ENCODE measurements at places on chromosomes 3 and 15.

- H3K4me3 ChIP-seq: peak overlapping the region; percentile 41
- H3K4me1 ChIP-seq: peaks cover 23% of the 10 kb centered on the region
- peak overlapping the region; percentile 57 for H3K27ac ChIP-seq
- H3K27me3 ChIP-seq: no peaks in the 10 kb centered on the region
These were observed 7.2 kb upstream of the IVD start for GRCh38 chr15:40398413-40398873.

- no peak for DNase-seq
- H3K4me1 ChIP-seq: peaks cover 5% of the 10 kb centered on the region
- H3K27me3 ChIP-seq: no peaks in the 10 kb centered on the region
- H3K4me3 ChIP-seq: no peak overlapping the region
These were observed 94.7 kb downstream of the PIK3CB start for GRCh38 chr3:138740072-138740471.

- H3K36me3 ChIP-seq: no peaks in the 10 kb centered on the region
- H3K27me3 ChIP-seq: no peaks in the 10 kb centered on the region
- no peak for DNase-seq
- H3K27ac ChIP-seq: no peak overlapping the region
- no peak overlapping the region for H3K4me3 ChIP-seq
These were observed 198.9 kb upstream of the LPP start for GRCh38 chr3:187954873-187955586.

- no peaks in the 10 kb centered on the region for H3K36me3 ChIP-seq
- peaks cover 27% of the 10 kb centered on the region for H3K4me1 ChIP-seq
- peak; percentile 28 for DNase-seq
- peaks cover 77% of the 10 kb centered on the region for H3K27me3 ChIP-seq
- no peak overlapping the region for H3K27ac ChIP-seq
These were observed 1.8 kb downstream of the FOXL2 start for GRCh38 chr3:138944929-138945708.

- H3K27me3 ChIP-seq: no peaks in the 10 kb centered on the region
- no peak overlapping the region for H3K27ac ChIP-seq
These were observed 30.4 kb downstream of the SLC51A start for GRCh38 chr3:196246612-196247308.

GRCh38 chr15:42349186-42349585, 10.1 kb upstream of the CAPN3 start:
- peaks cover 23% of the 10 kb centered on the region for H3K36me3 ChIP-seq
- no peak overlapping the region for H3K4me3 ChIP-seq
- no peaks in the 10 kb centered on the region for H3K4me1 ChIP-seq
- no peak for DNase-seq
- H3K27me3 ChIP-seq: no peaks in the 10 kb centered on the region

GRCh38 chr3:160999274-160999673, 105.9 kb downstream of the B3GALNT1 start:
- no peak overlapping the region for H3K27ac ChIP-seq
- peak; percentile 48 for DNase-seq
- no peak overlapping the region for H3K4me3 ChIP-seq
- no peaks in the 10 kb centered on the region for H3K27me3 ChIP-seq

GRCh38 chr3:81829937-81830336, 68.5 kb upstream of the GBE1 start:
- no peaks in the 10 kb centered on the region for H3K36me3 ChIP-seq
- H3K4me1 ChIP-seq: no peaks in the 10 kb centered on the region
- H3K27me3 ChIP-seq: peaks cover 3% of the 10 kb centered on the region
- DNase-seq: no peak
- H3K27ac ChIP-seq: no peak overlapping the region

GRCh38 chr3:44160818-44161217, 80.9 kb upstream of the TOPAZ1 start:
- H3K4me3 ChIP-seq: no peak overlapping the region
- DNase-seq: peak; percentile 2
- H3K27me3 ChIP-seq: peaks cover 12% of the 10 kb centered on the region
- H3K4me1 ChIP-seq: no peaks in the 10 kb centered on the region
- no peak overlapping the region for H3K27ac ChIP-seq
- no peaks in the 10 kb centered on the region for H3K36me3 ChIP-seq

DNA sequence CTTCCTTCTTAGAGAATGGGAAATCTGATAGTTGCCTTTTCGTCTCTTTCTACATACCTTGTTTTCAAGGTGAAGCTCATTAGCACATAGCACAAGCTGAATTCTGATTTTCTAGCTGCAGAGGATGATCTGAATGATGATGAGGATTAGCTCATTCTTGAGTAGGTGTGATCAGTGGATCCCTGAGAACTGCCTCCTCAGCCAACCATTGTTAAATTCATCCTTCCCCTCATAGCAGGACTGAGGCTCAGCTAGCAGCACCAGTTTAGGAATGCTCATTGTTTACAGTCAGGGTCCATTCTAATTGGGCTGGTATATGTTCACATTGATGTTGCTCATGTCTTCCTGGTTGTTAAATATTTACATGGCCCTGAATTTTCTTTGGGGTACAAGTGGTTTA, 299.9 kb upstream of the MME start:
- no peak overlapping the region for H3K4me3 ChIP-seq
- H3K36me3 ChIP-seq: no peaks in the 10 kb centered on the region
- no peaks in the 10 kb centered on the region for H3K27me3 ChIP-seq
- H3K27ac ChIP-seq: no peak overlapping the region
- DNase-seq: no peak

- peaks cover 9% of the 10 kb centered on the region for H3K27me3 ChIP-seq
- no peaks in the 10 kb centered on the region for H3K4me1 ChIP-seq
- no peaks in the 10 kb centered on the region for H3K36me3 ChIP-seq
- no peak for DNase-seq
- no peak overlapping the region for H3K4me3 ChIP-seq
These were observed 16.4 kb downstream of the SLCO2A1 start for GRCh38 chr3:134013280-134013679.

DNA sequence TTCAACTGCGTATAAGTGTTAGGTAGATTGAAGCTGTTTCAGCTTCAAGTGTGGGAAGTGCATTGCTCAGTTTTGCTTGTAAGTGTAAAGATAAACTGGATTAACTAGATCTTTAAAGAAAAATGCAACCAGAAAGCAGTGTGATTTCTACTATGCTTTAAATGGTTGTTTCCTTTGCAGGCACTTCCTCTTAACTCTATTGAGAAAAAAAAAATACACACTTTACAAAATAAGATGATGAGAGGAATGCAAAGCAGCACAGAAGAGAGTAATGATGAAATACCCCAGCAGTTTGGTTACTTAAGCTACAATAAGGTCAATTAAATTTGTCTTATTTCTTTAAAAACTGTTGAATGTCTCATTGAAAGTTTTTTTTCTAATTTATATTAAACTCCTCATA, 40.8 kb downstream of the DPH6 start:
- DNase-seq: no peak
- H3K4me3 ChIP-seq: no peak overlapping the region
- no peaks in the 10 kb centered on the region for H3K36me3 ChIP-seq
- H3K4me1 ChIP-seq: no peaks in the 10 kb centered on the region
- H3K27me3 ChIP-seq: no peaks in the 10 kb centered on the region

DNA sequence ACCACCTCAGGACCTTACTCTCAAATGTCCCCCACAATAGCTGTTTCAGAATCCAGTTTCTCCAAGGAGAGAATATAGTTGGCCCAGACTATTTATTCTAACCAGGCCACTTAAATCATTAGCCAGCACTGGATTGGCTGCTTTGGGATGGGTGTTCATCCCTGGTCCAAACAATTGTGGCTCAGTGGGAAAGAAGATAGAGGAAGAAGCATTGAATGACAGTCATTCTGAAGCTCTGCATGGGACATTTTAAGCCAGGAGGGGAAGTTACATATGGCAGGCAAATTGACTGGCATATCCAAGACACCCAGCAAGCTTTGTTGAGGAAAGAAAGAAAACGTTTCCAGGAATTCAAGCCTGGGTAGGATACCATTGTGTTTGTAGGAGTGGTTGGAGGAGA, 5.6 kb upstream of the DCLK3 start:
- no peak overlapping the region for H3K4me3 ChIP-seq
- H3K4me1 ChIP-seq: no peaks in the 10 kb centered on the region
- no peak for DNase-seq
- peaks cover 34% of the 10 kb centered on the region for H3K27me3 ChIP-seq
- no peak overlapping the region for H3K27ac ChIP-seq

DNA sequence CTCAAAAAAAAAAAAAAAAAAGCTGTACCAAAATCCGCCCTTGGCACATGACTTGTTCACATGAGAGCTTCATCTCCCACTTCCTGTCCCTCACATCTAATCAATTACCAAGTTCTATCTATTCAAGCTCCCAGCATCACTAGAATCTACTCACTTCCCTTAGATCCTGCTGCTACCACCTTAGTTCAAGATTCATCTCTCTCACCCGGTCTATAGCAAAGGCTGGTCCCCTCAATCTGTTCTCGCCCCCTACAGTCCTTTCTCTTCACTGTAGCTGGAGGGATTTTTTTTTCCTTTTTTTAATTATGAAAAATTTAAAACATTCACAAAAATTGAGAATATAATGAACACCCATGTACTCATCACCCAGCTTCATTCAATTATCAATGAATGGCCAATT, 16.7 kb upstream of the GPR160 start:
- H3K27ac ChIP-seq: no peak overlapping the region
- peaks cover 2% of the 10 kb centered on the region for H3K4me1 ChIP-seq
- no peak for DNase-seq
- H3K27me3 ChIP-seq: no peaks in the 10 kb centered on the region
- H3K36me3 ChIP-seq: no peaks in the 10 kb centered on the region
- H3K4me3 ChIP-seq: no peak overlapping the region

DNA sequence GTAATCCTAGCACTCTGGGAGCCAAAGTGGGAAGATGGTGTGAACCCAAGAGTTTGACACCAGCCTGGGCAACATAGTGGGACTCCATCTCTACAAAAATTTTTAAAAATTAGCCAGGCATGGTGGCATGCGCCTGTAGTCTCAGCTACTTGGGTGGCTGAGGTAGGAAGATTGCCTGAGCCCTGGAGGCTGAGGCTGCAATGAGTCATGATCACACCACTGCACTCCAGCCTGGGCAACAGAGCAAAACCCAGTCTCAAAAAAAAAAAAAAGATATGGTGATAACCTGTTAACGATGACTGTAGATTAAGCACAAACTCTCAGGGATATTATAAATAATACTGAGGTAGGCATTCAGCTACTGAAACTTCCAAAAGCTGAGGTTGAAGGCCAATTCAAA, 107.5 kb downstream of the SLC49A4 start:
- peaks cover 12% of the 10 kb centered on the region for H3K27me3 ChIP-seq
- H3K4me3 ChIP-seq: no peak overlapping the region
- H3K36me3 ChIP-seq: no peaks in the 10 kb centered on the region
- H3K4me1 ChIP-seq: no peaks in the 10 kb centered on the region
- no peak for DNase-seq

DNA sequence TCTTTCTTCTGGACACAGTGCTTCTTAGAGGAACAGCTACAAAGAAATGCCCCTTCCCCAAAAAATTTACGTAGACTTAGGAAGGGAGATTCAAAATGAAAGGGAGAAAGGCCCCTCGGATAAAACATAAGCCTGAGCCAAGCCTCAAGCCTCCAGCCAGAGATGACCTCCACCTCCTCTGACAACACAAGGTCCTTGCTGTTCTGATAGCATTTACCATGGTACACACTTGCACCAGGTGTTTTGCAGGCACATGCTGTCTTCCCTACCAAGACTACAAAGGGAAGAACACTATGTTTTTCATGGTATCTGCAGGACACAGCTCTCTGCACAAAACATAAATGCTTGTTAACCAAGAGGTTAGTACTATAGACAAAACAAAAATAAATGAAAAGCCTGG, 27.8 kb downstream of the RYK start:
- no peak overlapping the region for H3K4me3 ChIP-seq
- DNase-seq: no peak
- no peaks in the 10 kb centered on the region for H3K27me3 ChIP-seq
- H3K4me1 ChIP-seq: peaks cover 38% of the 10 kb centered on the region
- H3K36me3 ChIP-seq: peaks cover 5% of the 10 kb centered on the region

DNA sequence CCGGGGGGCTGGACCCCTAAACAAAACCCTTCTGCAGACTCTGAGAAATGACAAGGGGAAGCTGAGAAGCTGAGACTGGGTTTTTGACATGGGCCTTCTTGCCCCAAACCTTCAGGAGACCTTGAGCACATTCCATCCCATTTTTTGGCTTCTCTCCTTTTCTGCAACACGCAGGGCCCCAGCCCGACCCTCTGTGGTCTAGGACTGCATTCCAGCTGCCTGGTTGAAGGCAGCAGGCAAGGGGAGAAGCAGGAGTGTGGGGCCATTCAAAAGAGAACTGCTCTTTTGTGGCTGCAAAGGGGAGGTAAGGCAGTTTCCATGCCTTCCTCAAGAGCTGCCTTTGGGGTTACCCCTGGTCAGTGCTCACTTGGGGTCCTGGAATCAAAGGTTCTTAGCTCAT, 263.0 kb downstream of the TLE3 start:
- no peak for DNase-seq
- H3K27me3 ChIP-seq: no peaks in the 10 kb centered on the region
- H3K4me1 ChIP-seq: no peaks in the 10 kb centered on the region
- H3K36me3 ChIP-seq: no peaks in the 10 kb centered on the region

- H3K4me3 ChIP-seq: no peak overlapping the region
- no peaks in the 10 kb centered on the region for H3K36me3 ChIP-seq
- no peak for DNase-seq
These were observed 216.6 kb upstream of the IL12A start for GRCh38 chr3:159771865-159772611.

DNA sequence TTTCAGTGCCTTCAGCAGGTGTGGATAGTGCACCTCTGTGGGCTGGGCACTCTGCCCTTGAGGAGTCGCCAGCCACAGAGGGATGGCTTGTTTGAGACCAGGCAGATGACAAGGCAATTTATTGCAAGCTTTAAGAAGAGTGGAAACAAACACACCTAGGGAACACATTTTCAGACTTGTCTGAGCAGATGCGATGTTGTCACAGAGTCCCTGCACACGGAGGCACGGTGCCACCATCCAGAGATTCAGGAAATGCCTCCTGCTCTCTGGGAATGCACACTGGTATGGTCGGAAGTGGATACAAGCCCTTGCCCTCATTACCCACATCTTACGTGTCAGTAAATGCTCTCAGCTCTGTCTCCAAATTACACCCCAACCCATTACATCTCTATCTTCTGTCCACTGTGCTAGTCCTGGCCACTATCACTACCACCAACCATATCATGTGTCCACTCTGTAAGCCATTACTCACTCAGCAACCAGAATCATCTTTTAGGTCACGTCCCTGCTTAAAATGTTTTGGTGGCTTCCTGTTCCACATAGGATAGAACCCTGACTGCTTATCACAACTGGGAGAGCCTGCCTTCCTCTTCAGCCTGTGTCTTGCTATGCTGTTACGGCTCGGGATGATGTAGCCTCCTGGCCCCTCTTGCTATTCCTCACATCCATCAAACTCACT, 196.9 kb downstream of the SLCO3A1 start:
- H3K4me1 ChIP-seq: no peaks in the 10 kb centered on the region
- no peak for DNase-seq
- no peak overlapping the region for H3K4me3 ChIP-seq
- H3K27me3 ChIP-seq: no peaks in the 10 kb centered on the region
- H3K27ac ChIP-seq: no peak overlapping the region
- no peaks in the 10 kb centered on the region for H3K36me3 ChIP-seq

GRCh38 chr3:160124224-160124623, 101.0 kb upstream of the C3orf80 start:
- peaks cover 4% of the 10 kb centered on the region for H3K27me3 ChIP-seq

DNA sequence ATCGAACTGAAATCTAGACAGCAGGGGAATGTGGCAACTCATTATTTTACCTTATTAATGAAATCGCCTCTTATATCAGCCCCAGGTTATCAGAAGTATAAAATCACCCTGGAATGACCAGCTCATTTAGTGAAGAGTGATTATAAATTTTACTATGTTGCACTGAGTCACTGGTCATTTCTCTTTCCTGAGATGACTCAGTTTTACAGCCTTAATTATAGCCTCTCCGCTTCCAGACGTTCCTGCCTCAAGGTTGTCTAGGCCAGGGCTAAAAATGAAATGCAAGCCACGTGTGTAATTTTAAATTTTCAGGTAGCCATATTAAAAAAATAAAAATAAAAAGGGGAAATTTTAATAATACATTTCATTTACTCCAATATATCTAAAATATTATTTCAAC, 33.3 kb downstream of the DET1 start:
- DNase-seq: no peak
- H3K36me3 ChIP-seq: peaks cover 18% of the 10 kb centered on the region
- H3K4me1 ChIP-seq: peaks cover 6% of the 10 kb centered on the region
- H3K4me3 ChIP-seq: no peak overlapping the region
- no peak overlapping the region for H3K27ac ChIP-seq
